NCI-H2227 treated with DMSO at 0.1 percent for 48 hours (cell line): ENCODE measurements at places on chromosomes 5 and 9.

- no peak for DNase-seq
Measured at GRCh38 chr5:91048073-91048472, 335.0 kb downstream of the ARRDC3 start.

- no peak for DNase-seq
Measured at GRCh38 chr5:131324303-131324702, 60.5 kb downstream of the CDC42SE2 start.

GRCh38 chr9:124344291-124345050, 70.8 kb downstream of the PSMB7 start:
- DNase-seq, result no peak

DNA sequence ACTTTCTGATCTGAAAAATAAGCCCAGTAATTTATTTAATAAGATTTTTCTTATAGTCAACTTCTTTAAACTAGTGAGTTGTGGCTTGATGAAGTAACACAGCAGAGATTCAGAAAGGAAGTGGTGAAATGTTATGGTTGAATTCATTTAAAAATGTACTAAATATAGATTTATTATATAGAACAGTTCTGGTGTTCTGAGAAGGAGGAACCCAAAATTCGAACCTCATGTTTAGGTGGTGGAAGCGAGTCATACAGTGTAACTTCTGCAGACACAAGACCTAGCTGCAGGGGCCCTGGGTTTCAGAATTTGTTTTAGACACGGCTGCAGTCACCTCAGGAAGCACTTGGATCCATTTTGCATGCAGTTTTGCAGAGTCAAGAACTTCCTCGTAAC, 188.2 kb downstream of the TRIO start:
- DNase-seq, result no peak
